ENCODE measurements at places on chromosomes 6 and 20.

DNA sequence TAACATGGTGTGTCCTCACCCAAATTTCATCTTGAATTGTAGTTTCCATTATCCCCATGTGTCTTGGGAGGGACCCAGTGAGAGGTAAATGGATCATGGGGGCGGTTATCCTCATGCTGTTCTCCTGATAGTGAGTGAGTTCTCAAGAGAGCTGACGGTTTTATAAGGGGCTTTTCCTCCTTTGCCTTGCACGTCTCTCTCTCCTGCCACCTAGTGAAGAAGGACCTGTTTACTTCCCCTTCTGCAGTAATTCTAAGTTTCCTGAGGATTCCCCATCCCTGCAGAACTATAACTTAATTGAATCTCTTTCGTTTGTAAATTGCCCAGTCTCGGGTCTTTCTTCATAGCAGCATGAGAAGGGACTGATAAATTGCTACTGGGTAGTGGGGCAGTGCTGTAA, 789.3 kb downstream of the FRK start:
- DNase-seq, result no peak

- DNase-seq, result peak; percentile 49
Observed at GRCh38 chr6:33812669-33813068, 8.9 kb upstream of the MLN start.

DNA sequence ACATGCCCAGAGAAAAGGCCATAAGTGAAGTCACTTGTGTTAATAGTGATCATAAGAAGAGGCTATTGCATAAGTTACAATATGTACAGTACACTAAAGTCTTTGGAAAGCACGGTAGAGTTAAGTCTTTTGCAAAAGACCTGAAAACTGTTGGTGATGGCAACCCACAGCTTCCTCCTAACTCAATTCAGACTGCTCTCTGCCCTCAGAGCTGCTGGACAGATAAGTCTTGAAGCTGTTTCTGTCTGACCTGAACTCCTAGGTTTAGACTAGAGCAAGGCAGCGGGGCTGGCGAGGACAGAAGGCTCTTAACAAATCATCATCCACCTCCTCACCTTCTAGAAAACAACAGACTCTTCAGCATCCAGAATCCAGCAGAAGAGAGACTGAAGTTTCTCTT, 125.4 kb downstream of the CD24 start:
- DNase-seq, result no peak

DNA sequence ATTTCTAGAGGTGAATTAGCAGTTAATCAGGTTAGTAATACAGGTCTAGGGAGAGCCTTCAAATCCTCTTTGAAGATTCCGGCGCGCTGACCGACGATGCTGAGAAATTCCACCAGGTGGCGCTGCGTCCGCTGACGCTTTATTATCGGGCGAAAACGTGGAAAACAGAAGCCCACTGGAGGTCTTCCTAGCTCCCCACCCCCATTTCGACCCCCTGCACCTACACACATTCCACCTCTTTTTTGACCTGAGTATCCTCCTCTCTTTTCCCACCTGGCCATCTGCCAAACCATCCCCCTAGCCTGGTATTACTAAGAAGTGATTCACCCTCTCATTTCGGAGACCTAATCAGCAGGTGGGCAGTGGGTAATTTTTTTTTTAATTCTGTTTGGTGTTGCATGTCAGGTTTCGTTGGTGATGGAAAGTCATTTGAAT, 65.4 kb upstream of the RIN2 start:
- peak; percentile 79 for DNase-seq

- DNase-seq, result no peak
Observed at GRCh38 chr6:146292506-146292905, 251.1 kb upstream of the RAB32 start.

GRCh38 chr20:10119336-10119735, 84.5 kb downstream of the ANKEF1 start:
- DNase-seq, result no peak

- DNase-seq, result peak; percentile 61
Observed at GRCh38 chr6:38773338-38773737, 58.2 kb downstream of the DNAH8 start.

DNA sequence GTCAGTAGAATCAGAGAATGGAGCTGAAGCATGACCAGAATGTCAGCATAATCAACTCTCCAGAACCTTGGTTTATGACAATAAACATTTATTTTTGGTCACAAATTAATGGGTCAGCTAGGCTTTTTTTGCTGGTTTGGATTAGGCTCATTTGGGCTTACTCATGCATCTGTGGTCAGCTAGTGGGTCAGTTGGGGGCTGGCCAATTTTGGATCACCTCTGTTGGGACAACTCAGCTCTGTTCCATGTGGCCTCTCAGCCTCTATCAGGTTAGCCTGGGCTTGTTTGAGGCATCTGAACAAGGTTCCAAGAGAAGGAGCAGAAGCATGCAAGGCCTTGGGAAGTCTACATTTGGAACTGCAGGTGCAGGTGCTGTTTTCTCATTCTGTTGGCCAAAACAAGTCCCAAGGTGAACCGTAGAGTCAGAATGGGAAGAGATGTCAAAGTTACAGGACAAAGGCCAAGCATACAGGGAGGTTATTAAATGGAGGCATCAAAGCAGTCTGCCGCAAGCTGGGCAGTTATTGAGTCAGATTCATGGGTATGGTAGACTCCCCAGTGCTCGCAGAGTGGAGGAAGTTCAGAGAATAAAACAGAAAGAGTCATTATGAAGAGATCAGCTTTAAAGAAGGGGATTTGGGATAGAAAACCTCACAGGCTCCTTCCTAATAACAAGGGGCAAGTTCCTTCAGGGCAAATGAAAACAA, 173.0 kb downstream of the PLCB4 start:
- no peak for DNase-seq

DNA sequence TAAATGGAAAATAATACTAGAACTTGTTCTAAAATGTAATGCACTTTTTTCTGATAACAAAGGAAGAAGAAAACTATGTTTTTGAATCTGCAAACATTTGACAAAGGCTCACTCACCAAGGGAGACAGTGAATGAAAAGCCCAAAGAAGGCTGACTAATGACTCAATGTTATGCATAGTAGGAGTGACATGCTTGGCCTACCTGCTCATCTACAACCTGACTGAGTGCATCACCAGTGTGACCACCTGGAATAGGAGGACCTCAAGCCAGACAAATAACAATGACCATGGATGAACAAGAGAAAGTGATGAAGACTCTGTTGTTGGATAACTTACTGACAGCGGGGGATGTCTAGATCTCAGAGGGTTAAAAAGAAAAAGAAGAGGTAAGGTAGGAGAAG, 157.2 kb downstream of the SIM1 start:
- peak; percentile 83 for DNase-seq

- no peak for DNase-seq
Observed at GRCh38 chr20:24953209-24953575, 4.1 kb downstream of the CST7 start.

DNA sequence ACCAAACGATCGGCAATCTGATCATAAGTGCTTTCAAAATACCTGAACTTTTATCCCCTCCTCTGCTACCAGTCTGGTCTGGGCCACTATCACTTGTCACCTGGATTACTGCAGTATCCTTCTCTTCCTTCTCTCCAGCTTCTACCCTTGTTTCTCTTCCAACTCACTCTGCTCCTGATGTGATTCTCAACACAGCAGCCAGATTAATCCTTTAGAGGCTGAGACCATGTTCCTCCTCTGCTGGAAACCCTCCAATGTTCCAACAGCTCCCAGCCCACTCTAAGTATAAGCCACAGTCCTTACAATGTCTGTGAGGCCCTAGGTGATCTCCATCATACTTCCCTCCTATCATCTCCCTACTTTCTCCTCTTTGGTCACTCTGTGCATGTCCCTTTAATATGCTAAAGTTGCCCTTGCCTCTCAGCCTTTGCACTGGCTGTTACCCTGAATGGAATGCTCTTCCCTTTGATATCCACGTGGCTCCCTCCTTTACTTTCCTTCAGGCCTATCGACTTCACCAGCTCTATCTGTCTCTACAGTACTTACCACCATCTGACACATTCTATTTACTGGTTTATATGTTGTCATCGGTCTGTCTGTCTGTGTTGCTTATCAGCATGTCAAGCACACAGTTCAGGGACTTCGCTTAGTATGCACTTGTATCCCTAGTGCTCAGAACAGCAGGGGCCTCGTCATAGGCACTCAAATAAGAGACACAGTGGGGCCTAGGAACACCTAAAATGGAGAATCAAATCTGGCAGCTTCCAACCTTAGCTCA, 35.0 kb upstream of the RNF24 start:
- no peak for DNase-seq

- DNase-seq, result no peak
Observed at GRCh38 chr6:118935978-118936703, 1.2 kb upstream of the MCM9 start.

- DNase-seq, result no peak
Observed at GRCh38 chr6:150494241-150494640, 105.4 kb upstream of the PLEKHG1 start.

DNA sequence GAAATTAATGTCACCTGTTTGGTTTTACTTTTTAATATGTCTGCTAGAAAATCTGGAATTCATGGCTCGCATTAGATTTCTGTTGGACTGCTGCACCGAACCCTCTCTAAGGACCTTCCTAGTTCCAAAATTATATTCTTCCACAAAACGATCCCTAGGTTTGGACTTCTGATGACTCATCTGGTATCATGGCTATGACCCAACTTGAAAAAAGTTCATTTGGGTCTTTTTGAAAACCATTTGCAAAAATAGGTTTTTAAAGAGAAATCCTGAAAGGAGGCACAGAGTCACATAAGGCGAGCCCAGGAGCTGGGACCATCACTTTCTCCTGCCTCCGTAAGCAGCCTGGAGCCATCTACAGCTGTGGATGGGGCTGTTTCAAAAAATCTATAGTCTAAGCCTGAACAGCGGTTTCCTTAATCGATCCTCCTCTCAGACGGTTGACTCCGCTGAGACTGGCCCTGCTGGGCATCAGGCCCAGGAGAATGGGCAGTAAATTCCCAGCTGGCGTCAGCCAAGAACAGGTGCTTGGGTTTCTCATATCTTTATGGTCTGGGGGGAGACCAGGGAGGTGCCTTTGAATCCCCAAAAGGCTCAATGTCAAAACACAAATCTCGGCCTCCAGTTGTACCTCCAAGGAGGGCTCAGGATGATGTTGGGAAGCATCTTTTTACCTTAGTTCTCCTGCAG, 44.6 kb downstream of the SLC24A3 start:
- no peak for DNase-seq

DNA sequence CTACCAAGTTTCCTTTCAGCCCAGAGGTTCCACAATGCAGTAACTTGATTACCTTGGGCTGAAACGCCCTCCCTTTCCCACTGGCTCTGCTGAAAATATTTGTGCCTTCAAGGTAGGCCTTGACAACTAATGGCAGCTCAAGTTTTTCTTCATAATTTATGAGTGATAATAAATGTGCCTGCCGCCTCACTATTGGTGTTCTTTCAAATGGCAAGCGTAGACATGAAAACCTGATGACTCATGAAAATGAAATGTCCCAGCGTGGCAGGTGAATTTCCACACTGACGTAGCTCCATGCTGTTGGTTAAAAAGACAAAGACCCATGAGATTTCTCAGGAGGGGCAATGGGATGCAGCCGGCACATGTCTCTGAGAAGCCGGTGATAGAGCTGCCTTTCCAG, 107.2 kb upstream of the GGTLC1 start:
- DNase-seq, result peak; percentile 86

GRCh38 chr6:781350-781961, 88.5 kb upstream of the EXOC2 start:
- no peak for DNase-seq

- no peak for DNase-seq
Observed at GRCh38 chr6:19599796-19600464, 237.2 kb upstream of the ID4 start.

DNA sequence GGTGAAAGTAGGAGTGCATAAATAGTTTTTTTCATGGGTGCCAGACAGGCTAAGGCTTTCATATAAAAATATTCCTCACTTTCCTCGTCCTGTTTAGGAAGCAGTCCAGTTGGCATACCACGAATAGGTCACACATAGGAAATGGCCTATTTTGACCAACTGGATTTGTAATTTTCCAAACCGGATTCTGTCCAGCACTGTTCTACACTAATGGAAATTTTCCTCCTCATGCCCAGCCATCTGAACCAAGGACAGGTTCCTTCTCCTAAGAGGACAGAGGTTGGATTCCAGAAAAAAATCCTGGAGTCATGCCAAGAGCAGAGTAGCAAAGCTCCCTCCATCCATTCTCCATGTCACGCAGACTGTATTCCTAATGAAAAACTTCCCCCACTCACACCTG, 43.1 kb downstream of the PANK2 start:
- DNase-seq, result peak; percentile 20

GRCh38 chr6:111624401-111625098, 18.9 kb upstream of the TRAF3IP2 start:
- no peak for DNase-seq

DNA sequence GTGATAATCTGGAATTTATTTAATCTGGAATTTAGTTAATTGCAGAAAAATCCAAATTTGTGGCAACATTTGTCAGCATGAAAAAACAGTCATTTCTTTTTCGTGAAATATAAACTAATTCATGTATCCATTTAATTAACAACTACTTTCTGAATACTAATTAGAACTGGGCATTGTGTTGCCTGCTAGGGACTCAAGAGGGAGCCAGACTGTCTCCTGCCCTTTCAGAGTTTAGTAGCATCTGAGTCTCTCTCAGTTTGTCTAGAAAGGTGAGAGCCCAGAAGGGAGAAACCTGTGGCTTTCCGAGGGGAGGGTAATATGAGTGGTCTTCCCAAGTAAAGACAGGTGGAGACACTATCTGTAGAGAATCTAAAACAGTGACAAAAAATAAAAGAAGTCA, 210.9 kb upstream of the HDDC2 start:
- DNase-seq, result no peak

- DNase-seq, result peak; percentile 16
Observed at GRCh38 chr6:122400121-122400450, 634 bp downstream of the HSF2 start.

- DNase-seq, result peak; percentile 91
Observed at GRCh38 chr6:164753517-164753916, 555.9 kb downstream of the C6orf118 start.

- peak; percentile 64 for DNase-seq
Observed at GRCh38 chr6:46781478-46782378, 11.5 kb upstream of the MEP1A start.

DNA sequence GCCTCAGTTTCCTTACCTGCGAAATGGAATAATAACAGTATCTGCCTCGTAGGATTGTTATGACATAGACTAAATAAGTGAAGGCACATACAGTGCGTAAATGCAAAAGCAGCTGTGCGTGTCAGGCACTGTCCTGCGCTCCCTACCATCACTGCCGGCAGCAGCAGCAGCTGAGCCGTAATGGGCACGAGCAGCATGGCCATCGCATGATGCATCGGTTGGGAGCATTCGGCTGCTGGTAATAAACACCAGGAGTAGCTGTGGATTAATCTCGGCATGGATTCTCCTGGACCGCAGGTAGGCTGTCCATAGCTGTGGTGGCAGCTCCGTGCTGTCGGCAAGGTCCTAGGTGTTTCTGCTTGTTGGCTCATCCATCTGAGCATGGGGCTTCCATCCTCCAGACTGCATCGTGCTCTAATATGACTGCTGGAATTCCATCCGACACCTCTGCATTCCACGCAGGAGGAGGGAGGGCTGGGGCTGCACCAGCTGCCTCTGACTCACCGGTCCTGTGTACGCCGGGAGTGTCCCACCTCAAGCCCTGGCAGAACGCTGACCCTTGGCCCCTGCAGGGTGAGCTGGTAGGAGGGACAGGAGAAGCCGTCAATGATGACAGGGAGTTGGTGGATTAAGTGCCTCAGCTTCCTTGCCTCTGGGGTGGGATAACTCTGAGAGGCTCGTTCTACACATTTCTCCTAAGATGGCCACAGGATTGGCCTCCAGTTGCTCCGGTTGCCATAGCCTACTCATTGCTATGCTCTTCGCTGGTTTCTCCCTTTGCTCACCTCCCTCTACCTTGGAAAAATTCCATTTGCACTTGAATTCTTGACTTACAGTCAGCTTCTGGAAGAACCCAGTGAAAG, 100.9 kb upstream of the PMEPA1 start:
- peak; percentile 92 for DNase-seq
